Right renal pelvis (tissue), 4 donors: ENCODE measurements at places on chromosomes 7 and 10.

- DNase-seq = no peak
Measured at GRCh38 chr10:89653410-89653869, 8.4 kb upstream of the PANK1 start.

- no peak for DNase-seq
Measured at GRCh38 chr7:75951506-75951905, 36.6 kb downstream of the POR start.

DNA sequence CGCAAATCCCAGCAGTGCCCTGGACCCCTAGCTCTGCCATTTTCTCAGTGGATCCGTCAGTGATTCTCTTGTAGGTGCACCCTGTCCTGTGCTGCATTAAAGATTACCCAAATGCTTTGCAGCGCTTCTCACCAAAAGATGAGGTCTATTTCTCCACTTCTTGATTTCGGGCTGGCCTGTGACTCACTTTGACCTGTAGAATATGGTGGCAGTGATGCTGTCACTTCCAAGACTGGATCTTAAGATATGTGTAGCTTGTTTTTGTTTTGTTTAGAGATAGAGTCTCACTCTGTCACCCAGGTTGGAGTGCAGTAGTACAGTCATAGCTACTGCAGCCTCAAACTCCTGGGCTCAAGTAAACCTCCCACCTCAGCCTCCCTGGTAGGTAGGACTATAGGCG, 37.0 kb upstream of the ZMIZ1 start:
- no peak for DNase-seq

DNA sequence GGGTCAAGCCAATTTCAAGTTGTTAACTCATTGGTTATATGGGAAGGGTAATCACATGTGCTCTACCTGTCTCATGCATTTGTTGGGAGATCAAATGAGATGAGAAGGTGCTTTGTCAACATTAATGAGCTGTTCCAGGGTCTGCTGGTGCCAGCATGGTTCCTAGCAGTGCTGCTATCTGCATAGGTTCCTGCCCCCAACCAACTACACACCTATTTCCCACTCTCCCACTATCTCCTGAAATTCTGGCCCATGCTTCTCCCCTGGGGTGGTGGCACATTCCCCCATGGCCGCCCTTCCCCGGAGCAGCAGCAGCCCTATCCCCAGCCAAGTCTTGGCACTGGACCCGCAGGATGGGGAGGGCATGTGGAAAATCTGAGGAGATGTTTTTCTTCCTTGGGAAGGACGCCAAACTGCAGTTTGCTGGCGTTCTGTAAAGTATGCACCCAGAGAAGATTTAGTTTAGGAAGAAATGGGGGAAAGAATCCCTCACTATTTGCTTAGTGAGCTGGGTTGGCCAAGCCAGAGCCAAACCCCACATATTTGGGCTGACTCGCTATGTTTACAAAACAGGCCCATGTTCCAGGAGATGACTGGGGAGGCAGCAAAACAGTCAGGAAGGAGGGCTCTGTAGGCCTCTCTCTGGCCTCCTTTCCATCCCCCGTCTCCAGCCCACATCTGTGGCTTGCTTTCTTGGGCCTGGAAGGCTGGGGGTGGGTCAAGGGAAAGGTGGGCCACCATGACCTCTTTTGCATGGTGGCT, 42.5 kb downstream of the PPP1R3C start:
- no peak for DNase-seq

- no peak for DNase-seq
Measured at GRCh38 chr10:103923502-103923901, 5.5 kb upstream of the STN1 start.

- DNase-seq = no peak
Measured at GRCh38 chr10:130652964-130653578, 516.9 kb downstream of the GLRX3 start.

- DNase-seq = no peak
Measured at GRCh38 chr10:118259288-118259906, 82.7 kb downstream of the FAM204A start.

- DNase-seq = no peak
Measured at GRCh38 chr7:16504019-16504418, 22.6 kb upstream of the LRRC72 start.

DNA sequence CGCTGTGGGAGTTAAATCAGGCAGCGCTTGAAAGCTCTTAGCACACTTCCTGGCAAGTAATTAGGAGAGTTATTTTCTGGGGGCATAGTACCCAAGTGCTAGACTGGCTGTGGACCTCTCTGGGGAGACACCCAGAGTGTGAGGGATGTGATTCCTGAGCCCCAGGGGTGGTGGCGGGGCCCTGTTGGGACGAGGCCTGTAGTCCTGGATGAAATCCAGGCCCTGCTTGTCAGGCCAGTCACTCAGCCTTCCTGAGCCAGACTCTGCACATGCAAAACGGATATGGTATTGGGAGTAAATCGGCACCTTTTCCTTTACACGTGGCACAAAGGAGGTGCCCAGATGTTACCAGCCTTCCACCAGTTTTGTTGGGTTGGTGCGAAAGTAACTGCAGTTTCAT, 31.2 kb downstream of the TRRAP start:
- no peak for DNase-seq

DNA sequence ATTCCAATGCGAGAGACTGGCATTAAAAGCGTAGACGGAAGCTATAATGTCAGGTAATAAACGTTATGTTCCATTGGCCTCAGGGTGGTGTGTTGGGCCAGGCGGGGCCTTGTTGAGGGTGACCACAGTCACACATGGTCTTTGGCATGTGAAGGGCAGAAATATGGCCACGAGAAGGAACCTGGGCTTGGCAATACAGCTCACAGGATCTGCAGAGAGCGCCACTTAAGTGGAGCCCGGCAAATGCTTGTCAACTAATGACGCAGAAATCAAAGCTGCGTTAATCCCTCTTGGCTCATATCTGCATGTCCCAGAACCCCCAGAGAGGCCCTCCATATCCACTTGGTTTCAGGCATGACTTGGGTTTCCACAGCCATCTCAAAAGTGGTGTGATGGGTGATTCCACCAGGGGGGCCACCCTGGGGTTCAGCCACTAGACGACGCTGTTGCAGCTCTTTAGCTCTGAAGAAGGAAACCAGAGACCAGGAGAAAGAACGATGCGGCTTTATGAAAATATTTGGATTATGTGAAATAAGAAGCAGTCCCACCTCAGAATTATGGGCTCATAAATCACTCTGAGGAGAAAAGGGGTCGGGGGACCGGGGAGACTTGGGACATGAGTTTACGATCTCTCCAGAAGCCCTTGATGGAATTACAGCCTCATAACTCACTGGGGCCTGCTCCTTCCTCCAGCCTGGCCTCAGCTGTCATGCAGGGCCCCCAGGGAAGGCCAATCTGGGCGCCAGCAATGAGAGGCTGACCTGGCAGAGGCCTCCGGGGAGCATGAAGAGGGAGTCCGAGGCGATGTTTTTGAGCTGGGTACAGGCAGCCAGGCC, 462.5 kb downstream of the PLXNA4 start:
- peak; percentile 41 for DNase-seq

GRCh38 chr7:46759711-46760480, 822.0 kb downstream of the TNS3 start:
- DNase-seq = no peak

DNA sequence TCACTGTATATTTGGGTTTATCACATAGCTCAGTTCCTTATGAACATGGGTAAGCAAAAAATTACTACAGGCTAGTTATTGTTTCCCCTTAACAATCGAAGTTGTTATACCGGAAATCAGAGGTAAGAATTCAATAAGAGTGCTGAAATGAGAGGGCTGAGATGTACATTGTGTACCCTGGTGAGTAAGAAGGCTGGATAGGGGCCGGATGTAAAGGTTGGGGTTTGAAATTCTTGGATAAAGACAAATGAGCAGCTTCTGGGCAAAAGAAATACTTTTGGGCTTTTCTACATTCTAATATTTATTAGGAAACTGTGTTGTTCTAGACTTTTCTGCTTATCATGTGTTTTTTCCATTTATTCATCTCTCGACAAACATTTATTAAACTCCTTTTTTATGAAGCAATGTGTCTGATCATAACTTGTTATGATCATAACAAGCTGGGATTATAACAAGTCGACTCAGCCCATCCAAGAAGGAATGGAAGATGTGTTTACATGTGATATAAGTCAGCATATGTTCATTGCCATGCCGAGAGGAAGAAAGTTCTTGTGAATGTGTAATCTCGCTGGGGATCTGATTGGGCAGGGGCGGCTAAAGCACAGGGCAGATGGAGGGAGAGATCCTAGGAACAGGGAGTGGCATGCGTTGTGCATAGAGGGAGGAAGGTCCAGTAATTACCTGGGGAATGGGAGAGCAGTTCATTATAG, 155.3 kb downstream of the PLXDC2 start:
- DNase-seq = no peak

DNA sequence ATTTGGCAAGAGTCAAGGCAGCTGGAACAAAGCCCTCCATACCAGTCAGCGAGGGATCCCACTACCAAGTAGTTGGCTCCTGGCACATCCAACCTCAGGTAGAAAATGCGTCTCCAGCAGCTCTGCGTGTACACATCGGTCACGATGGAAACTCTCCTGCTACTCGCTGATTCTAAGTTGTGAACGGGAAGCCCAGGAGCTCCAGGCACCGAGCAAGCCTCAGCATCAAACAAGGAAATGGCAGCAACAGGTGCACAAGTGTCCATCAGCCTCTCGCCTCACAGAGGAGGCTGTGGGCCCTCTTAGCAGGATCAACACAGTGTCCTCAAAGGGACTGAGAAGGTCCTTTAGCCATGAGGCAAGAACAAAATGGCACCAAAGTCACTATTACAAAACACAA, 127.0 kb downstream of the TCERG1L start:
- no peak for DNase-seq

GRCh38 chr7:121178452-121178851, 150.3 kb upstream of the WNT16 start:
- DNase-seq = no peak

- no peak for DNase-seq
Measured at GRCh38 chr10:35950701-35951100, 308.6 kb upstream of the FZD8 start.

DNA sequence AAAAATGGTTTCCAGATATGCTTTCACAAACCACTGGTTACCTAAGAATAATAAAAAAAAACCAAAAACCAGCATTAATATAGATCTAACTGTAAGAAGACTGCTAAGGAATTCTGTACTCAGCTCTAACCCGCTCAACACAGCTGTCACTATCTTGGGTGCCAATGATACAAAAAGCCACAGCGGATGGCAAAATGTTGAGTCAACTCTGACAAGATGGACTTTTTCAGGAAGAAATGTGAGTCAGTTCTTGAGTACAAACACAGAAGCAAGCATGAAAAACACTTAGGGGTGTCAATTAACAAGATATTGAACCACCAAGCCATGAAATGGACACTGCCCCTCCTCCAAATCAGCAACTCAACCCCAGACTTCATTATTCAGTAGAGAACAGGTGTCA, 55.0 kb downstream of the CTTNBP2 start:
- DNase-seq = no peak

DNA sequence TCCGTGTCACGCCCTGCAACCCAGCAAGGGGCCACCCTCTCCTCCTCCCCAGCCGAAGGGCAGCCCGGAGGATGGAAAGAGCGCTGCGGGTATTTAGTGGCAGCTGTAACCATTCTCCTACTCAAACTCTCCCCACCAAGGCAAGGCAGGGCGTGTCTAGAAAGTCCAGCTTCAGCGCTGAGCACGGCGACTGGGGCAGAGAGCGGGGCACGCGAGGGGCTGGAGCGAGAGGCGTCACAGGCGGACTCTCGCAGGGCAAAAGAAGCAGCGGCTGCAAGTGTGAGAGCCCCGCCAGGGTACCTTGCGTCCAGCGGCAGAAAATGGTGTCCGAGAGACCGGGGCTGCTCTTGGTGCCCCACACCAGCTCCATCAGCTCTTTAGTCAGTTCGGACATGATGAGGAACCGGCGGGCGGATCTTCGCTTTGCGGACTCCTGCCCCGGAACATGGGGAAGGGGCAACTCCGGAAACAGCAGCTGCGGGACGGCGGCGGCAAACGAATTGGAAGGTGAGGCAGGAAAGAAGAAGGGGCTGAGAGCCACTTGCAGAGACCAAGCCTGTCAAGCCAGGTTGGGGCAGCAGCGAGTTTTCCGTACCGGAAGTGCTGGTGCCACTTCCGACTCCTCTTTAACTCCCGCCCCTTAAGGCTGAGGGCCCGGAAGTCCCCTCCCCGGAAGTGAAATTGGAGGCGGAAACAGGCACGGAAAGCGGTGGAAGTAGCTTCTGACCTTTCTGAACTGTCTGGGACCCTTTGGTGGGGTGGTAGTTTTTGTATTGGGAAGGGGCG, at the start of gene MINDY3:
MINDY3 (minus strand) TSS at position 602 of the 786 bp plus-strand sequence; CDS start at position 394, 208 bp downstream.
- DNase-seq = peak; percentile 68

DNA sequence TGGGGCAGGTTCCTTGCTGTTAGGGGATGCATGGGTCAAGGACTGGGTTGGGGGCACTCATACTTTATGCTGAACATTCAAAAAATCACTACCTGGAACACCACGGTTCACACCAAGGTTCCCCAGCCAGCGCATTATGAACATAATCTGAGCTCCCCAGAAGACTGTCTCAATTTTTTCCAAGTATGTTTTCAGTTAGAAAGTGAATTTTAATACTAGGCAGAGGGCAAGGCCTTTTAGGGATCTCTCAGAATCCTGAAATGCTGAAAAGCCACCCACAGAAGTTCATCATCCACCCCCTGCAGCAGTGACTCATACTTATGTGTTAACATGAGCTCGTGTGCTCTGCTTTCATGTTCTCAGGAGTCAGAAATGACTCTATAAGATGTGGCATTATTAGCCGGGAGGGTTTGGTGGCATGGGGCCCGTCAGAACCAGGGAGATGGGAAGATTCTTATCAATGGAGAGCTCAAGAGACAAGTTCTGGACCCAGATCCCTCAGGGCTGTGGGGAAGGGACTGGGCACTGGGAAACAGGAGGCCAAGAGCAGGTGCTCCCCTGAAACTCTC, 185.2 kb upstream of the ITGB1 start:
- no peak for DNase-seq

- no peak for DNase-seq
Measured at GRCh38 chr10:43222210-43222720, 44.6 kb downstream of the RASGEF1A start.

GRCh38 chr10:101766306-101766705, 9.6 kb downstream of the FGF8 start:
- DNase-seq = no peak

DNA sequence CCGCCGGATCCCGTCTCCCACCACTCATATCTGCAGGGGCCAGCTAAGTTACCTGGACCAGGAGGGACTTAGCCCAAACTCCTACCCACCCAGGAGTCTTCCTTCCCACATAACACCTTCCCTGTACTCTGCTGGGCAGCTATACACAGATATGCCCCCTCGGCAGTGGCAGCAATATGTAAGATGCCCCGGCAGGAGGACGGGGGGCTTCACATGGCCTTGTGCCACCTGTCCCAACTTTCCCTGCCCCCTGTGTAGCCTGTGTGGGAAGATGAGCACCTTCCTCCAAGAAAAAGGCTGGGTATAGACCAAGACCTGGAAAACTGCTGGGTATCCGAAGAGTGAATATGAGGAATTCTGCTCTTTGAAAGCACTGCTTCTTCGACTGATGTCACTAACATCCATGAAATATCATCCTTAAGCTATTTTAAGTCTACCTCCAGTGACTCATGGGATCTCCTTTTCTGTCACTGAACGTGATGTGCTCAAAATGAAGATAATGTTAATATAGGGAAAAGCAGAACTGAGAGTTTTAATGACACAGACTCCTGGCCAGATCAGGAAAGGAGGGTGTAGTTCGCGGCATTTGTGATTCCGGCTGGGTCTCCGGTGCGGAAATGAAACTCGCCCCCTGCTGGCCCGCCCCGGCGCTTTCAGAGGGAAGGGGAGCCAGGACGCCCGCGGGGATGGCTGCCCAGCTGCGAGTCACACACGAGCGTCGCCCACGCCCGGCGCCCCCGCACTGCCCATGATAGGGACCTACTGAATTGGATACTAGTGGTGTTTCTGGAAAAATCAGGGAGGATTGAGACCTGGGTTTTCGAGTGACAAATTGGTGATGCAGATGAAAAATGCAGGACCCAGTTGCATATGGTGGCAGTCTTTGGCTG, 256.9 kb upstream of the NFE2L3 start:
- no peak for DNase-seq

GRCh38 chr10:112446055-112446854, 459 bp downstream of the ZDHHC6 start:
- DNase-seq = no peak
